ENCODE measurements at places on chromosomes 2 and 18.

DNA sequence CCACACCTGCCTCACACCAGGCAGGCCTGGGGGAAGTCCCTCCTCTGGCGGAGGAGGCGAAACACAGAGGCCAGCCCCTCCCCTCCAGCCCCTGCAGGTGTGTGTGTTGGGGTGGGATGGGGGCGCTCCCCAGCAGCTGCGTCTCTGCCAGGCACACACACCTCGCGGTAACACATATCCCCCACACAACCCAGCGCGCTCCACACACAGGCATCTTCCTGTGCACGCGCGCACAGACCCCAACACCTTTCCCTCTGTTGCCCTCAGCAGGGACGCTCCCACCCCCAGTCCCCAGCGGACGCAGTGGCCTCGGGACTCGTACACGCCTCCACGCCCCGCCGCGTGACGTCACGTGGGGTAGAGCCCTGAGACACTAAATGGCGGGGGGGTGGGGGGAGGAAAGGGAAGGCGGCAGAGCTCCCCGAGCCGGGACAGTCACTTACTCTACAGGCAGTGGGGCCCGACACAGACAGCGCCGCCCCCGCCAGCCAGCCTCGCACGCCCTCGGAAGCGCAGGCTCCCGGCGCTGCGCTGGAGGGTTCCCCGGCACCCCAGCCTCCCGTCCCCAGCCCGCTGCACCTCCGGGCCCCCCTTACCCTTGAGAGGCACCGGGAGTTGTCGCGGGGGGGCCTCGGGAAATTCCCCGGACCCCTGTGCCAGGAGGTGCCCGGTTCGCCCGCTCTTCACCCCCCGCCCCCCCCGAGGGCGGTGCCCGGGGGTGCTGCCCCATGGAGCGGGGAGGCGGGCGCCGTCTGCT is at the start of gene WNT10A:
TSS of gene WNT10A (plus strand) at position 751 of the 757 bp plus-strand sequence. CDS start 144 bp downstream, outside the sequence.
- DNase-seq, result no peak

DNA sequence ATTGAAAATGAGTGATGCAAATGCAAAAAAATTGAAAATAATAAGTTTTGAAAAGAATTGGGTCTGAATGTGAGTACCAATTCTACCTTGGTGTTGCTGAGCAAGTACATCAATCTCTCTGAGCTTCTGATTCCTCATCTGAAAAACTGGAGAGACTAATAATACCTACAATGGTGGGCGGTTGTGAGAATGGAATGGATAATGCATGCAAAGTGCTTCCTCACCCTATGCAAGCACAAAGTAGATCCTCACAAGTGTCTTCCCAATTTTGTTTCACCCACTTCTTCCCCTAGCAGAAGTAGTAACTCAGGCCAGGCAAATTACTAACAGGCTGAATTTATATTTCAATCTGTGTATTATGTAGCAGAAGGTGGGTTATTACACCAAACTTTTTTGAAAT is 191.7 kb upstream of the PIK3C3 start:
- no peak for DNase-seq

GRCh38 chr18:62420513-62421209 is 95.6 kb downstream of the TNFRSF11A start:
- no peak for DNase-seq

- no peak for DNase-seq
Measured at GRCh38 chr2:159145745-159146354, 140.7 kb downstream of the WDSUB1 start.

GRCh38 chr2:72988726-72989273 is 71.5 kb downstream of the EMX1 start:
- DNase-seq, result no peak

DNA sequence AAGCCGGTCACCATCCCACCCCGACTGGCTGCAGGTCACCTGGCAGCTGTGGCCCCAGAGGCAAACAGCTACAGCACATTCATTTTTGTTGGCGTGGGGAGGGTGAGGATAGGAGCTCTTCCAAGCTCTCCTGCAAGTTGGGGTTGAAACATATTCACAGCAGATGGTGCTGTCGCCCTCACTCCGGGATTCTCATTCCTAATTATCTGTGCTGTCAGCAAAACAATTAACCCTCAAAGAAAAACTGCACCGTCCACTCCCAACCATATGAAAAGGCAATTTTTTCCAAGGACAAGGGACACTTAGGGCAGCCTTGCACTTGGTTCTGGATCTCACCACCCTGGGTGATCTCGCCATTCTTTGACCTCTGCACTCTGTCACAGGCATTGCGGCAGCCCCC is 68.6 kb downstream of the ZBTB7C start:
- no peak for DNase-seq
